ENCODE measurements at places on chromosomes 3 and 15.

GRCh38 chr15:22229990-22230819, 149.9 kb downstream of the OR4M2 start:
- no peak for DNase-seq

DNA sequence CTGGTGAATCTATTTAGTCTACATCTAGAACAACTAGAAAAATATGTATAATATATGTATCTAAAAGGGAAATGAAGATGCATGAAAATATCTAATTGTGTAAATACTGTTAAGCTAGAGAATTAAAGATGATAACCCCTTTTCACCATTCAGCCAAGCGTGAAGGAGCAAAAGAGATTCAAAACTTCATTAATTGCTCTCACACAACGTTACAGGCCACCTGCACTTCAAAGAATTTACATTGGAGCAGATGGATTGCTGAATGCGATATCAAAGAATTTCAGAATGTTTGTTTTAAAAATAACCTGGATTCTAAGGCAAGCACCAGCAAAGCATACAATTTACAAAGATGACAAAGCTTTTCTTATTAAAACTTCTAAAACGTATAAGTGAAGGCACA, 243.2 kb downstream of the ROBO2 start:
- DNase-seq = no peak

DNA sequence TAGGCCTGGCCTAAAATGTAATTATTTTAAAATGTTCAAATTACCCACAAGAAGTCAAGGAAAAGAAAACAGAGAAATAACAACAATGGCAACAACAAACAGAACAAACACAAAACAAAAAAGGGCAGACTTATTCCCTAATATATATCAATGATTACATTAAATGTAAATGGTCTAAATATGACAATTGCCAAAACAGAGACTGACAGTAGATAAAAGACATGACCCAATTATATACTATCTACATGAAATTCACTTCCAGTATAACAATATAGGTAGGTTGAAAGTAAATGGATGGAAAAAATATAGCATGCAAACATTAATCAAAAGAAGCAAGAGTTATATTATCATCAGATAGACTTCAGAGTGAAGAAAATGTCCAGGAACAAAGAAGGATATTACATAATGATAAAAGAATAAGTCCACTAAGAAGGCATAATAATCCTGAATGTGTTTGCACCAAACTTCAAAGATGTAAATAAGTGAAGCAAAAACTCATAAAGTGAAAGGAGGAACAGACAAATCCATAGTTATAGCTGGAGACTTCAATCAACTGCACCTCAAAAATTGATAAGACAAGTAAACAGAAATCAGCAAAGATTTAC, 6.5 kb downstream of the SEC22C start:
- no peak for DNase-seq

DNA sequence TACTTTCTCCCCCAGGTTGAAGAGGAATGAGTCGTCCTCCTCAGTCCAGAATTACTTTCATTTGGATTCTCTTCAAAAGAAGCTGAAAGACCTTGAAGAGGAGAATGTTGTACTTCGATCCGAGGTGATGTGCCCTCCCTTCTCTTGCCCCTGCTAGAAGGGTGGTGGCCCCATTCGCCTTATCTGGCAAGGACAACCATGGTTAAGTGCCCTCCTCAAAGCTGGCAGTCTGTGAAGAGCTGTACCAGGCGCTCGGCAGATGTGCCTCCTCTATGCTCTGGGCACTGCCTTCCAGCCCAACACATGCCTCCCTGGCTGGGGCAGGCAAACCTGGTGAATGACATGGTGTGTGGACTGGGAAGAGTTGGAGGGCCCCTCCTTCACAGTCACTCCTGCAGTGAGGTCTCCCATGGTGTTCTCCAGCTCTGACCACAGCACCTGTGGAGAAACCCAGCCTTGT, 77.0 kb downstream of the CCK start:
- DNase-seq = no peak

DNA sequence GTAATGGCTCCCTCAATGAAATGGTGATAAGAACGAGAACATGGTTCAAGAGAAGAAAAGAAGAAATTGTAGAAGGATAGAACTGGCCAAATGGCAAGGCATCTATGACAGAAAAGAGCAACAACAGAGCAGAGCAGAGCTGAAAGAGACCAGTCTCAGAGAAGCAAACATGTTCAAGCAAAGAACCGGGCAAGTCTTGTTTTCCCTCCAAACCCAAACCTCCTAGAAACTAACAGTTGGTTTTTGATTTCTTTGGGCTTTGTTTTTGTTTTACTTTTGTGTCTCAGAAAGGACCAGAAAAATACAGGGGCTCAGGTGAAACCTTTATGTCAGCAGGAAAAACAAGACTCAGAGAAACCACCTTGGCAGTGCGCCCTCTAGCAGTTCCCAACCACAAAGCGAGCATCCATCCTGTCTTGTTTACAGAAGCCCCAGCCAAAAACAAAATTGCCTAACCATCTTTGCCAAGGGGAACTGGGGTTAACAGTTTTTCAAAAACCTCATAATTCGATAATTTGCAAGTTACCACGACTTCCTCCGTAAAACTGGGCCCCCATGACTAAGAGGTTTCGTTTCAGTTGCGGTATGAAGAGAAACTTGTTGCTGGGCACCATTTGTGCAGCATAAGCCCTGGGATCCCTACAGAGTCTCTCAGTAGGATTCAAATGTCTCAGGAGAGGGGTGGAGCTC, 159.2 kb upstream of the SLC24A5 start:
- no peak for DNase-seq

DNA sequence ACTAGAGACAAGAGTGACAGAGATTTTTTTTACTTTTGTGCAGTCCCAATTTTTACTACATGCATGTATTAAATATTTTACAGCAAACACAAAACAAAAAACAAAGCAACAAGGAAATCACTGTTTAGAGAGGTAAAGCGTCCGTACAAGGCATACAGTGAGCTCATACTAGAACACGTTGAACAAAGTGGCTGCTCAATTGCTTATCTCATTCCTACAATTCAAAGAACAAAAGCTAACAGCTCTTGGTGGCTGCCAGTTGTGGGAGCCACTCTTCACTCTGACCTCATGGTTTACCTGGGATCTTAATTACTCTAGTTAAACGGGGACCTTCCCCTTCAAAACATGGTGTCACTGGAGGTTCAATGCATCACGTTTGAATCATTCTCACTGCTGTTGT, 7.6 kb upstream of the ARHGEF26 start:
- DNase-seq = no peak

DNA sequence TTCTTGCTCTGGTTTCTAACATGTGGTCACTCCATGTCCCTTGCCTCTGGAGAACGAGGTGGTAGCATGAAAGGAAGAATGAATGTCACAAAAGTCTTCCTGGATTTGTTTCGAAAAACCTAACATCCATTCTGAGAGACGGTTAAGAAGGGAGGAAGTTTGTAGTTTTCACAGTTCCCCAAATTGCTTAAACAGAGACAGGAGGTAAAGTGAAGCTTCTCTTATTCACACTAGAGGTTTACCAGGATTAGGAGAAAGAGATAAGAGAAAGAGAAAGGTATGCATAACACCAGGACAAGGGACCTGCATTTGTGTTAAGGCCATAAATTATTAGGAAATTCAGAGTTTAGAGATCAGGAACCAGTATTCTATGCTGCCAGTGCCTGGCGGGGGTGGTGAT, 228.1 kb downstream of the CPNE4 start:
- no peak for DNase-seq

GRCh38 chr15:62020576-62021160, 39.6 kb downstream of the VPS13C start:
- DNase-seq = no peak

DNA sequence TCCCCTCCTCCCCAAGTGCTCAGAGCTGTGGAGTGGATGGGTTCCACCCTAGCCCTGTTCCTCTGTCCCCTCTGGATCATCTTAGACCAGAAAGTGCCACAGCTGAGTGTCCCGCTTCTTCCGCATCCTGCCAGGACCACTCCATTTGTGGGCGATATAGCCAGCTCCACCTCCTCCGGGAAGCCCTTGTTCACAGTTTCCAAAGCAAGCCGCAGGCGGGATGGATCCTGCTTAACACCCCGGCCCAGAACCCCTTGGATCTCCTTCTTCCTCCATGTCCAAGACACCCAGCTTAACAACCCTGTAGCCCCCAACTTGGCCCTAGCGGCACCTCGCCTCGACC, 490 bp upstream of the ALAS1 start:
- no peak for DNase-seq

DNA sequence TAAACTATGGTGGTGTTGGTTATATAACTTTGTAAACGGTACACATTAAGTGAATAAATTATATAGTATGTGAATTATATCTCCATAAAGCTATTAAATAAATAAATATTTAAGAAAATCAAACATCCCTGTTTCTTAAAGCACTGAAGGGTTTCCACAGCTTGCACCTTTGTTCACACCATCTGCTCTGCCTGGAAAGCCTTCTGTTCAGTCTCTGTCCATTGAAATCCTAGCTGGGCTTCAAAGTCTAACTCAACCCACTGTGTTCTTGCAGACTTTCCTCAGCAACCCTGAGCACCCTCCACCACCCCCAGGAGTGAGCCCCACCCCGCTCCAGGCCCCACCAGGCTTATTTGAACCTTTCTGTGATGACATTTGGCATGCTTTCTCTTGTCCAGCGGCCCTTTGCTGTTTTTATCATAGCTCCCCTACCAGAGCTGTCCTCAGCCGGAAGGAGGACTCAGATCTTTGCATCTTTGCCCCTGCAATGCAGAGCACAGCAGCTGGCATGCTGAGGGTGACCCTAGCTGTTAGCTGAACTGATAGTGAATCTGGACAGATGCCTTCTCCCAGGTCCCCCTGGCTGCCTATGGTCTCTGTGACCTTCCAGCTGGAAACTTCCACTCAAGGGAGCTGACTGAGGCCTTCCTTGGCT, 105.2 kb downstream of the DAPK2 start:
- DNase-seq = no peak
